ENCODE measurements at places on chromosomes 3 and 15.
A peak's percentile ranks its signal among the peaks of the same experiment; 100 is the strongest.

- DNase-seq = no peak
Observed at GRCh38 chr3:161793194-161793930, 296.8 kb downstream of the OTOL1 start.

- DNase-seq = no peak
Observed at GRCh38 chr15:58311556-58311955, 120.2 kb upstream of the LIPC start.

DNA sequence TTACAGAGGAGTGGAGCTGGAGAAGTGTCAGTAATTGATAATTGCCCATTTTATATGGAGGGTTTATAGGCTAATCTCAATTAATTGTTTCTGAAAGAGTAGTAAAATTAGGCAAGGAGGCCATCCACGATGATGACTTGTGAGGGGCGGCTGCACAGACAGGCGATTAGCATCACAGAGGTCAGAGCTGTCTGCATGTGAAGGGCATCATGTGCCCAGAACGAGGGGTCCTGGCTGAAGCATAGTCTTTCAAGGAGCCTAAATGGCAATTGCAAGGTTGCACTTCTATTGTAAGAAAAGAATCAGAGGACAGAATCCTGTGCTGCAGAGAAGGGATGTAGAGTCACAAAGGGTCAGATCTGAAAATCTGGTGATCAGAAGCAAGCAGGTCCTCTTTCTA, 196.6 kb downstream of the EBLN2 start:
- no peak for DNase-seq

DNA sequence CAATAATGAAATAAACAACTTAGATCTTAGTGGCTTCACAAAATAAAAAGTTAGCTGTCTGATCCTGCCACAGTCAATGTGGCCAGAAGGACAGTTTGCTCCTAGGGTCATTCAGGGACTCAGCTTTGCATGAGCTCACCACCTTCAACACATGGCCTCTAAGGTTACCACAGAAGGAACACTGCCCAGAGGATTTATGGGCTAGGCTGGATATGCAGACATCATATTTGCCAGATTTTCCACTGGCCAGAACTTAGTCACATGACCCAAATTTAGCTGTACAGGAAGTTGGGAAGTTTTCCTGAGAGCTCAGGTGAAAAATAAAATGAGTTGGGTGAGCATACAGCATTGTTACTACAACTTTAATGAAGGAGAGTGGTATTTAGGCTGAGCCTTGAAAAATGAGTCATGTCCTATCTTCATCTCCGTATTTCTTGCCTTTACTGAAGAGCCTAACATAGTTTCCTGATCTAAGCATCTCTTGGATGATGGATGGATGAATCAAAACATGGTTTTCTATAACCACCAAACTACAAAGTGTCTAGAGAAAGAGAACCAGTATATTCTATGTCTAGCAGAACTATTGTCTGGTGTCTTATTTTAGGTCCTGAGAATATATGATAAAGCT, 54.9 kb upstream of the TMEM108 start:
- no peak for DNase-seq

GRCh38 chr3:42302924-42303634, 37.1 kb upstream of the CCK start:
- no peak for DNase-seq

GRCh38 chr15:91238644-91239425, 138.8 kb downstream of the SV2B start:
- DNase-seq = no peak

GRCh38 chr15:85760049-85760448, 34.7 kb downstream of the KLHL25 start:
- DNase-seq = no peak

GRCh38 chr3:10337323-10338163, 16.6 kb upstream of the SEC13 start:
- no peak for DNase-seq

- no peak for DNase-seq
Observed at GRCh38 chr15:69593981-69594966, 141.7 kb downstream of the RPLP1 start.

DNA sequence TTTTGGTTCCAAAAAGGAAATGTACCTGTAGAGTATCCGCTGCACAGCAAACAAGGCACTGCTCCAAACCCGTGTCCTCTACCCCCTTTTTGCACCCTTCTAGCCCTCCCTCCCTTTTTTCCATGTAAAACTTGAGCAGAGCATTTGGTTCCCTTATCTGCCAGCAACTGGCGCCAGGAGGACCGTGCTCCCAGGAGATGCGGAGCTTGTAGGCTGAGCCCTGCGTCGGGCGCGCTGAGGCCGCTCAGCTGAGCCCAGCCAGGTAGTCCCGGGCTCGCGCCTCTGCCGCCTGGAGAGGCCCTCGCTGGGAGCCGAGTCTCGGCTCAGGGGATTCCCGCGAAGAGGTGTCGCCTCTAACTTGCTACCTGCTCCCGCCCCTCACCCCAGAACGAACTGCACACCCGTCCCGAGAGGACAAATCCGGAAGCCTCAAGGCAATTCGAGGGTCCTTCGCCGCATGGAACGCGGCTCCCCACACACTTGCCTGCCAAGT, 575 bp downstream of the TRPM7 start:
- DNase-seq = peak; percentile 39

- DNase-seq = no peak
Observed at GRCh38 chr3:37859354-37859753, 2.3 kb upstream of the CTDSPL start.

GRCh38 chr3:160784853-160785252, 28.8 kb downstream of the PPM1L start:
- DNase-seq = no peak

DNA sequence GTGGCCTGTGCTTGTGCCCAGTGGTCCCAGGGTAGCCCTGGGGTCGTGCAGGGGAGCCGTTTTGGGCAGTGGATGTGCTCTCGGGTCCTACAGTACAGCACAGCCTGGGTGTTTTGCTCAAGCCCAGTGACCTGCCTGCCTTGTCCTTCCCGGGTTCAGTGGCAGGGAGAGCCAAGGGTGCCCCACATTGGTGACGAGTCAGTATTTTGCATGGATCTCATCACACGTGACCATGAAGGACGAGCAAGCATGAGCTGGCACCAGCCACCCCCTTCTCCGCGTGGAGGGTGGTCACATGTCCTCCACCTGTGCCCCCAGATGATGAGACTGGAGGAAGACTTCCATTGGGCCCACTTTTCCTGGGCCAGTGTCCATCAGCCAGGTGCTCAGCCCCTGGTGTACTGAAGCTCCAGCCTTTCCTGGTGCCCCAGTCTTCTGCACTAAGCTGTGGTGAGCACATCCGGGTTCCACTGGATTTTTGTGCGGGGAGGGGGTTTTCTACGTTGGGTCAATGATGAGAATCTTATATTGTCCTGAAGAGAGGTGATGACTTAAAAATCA, 197.5 kb downstream of the UBE3A start:
- DNase-seq = no peak

- DNase-seq = no peak
Observed at GRCh38 chr3:114775395-114775794, 371.7 kb downstream of the ZBTB20 start.

- DNase-seq = no peak
Observed at GRCh38 chr3:129940086-129940485, 34.4 kb upstream of the TRH start.

GRCh38 chr15:40906991-40907802, 12.9 kb downstream of the VPS18 start:
- no peak for DNase-seq

DNA sequence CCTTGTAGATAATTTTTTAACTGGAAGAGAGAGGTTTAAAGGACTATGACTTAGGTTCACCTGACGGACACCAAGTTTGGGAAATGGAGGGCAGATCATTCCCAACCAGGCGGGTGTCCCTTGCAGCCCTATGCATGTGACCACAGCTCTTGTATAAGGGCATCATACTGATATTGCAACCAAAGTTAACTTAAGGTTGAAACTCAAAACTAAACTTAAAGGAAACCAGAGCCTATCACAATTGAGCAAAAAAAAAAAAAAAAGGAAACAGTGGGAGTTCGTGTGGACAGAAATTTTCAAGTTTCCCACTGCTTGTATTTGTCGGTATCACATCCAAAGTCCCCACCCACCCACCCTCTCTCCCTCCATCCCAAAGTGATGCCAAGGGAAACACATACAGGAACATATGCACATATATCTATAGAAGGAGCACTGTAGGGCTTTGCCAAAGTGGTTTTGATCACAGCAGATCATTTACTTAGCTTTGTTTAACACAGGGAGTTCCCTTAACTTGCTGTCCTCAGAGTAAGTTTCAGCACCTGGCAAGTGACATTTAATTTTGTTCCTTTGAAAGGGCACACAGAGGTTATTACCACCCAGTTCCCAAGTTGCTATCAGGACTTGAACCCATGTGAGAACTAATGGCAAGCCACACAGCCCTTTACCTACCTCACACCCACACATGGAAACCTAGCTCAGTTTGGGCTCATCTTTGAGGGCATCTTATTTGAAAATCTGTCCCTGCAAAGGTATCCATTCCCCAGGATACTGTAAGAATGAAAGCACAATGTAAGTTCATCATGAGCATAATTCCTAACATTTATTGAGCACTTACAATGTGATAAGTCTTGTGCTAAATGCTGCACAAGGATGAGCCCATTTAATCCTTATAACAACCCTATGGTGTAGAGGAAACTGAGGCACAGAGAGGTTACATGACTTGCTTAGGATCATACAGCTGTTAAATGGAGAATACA, 204.5 kb upstream of the CMC1 start:
- no peak for DNase-seq

GRCh38 chr3:191005790-191006189, 143.3 kb upstream of the GMNC start:
- no peak for DNase-seq

- DNase-seq = no peak
Observed at GRCh38 chr15:31323627-31324026, 3.0 kb upstream of the KLF13 start.

DNA sequence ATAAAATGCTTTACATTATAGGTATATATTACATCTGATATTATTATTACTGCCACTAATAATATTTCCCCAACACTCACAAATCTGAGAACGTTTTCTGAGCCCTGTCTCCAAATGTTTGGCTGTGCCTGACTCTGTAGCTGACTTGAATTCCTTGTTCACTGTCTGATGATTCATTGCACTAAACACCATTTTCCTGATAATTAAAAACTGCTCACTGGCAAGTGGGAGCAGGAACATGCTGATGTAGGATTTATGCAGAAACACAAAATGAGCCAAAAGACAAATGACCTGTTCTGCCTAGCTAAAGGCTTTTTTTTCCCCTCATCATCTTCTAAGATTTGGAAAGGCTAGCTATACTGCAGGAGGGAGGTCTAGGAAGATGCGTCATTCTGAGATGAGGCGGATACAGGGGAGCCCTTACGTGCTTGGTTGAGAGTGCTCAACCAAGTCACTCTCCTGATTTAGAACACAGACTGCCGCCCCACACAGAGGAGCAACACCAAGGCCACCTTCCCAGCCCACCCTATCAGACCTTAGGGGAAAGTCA, 380.7 kb downstream of the EPHB1 start:
- no peak for DNase-seq

GRCh38 chr3:38257583-38257982, 8.0 kb upstream of the SLC22A13 start:
- DNase-seq = no peak

- DNase-seq = no peak
Observed at GRCh38 chr3:186979852-186980251, 49.5 kb downstream of the ST6GAL1 start.

DNA sequence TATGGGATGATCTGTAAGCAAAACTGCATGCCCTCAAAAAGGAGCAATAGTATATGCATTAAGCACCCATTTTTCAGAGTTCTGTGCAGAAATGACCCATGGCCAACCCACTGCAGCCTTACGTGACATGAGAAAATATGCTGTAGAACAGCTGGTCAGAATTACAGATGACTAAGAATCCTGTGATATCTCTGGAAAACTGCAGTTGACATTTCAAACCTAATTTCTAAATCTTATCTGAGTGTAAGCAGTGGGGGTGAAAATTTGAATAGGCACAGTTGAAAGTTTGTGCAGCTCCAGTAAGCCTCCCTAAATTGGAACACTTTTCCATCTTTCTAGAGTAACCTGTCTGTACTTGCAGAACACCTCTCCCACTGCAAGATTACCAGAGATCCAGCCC, 28.7 kb upstream of the COL6A6 start:
- no peak for DNase-seq

- DNase-seq = no peak
Observed at GRCh38 chr3:170128259-170128976, 53.1 kb downstream of the PHC3 start.

DNA sequence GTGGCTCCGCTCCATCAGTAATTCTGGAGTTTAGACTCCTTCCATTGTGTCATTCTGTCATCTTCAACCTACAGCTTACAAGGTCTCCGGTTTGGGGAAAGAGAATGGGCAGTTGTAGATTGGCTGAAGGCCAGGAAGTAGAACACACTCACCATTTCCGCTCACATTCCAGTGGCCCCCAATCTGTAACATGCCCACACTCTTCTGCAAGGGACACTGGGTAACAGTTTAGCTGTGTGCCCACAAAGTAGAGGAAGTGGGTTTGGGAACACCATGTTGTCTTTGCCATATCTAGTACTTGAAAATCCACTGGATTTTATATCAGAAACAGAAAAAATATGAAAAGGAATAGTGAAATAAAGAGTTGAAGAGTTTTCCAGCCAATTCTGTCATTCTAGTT, 153.5 kb downstream of the SV2B start:
- no peak for DNase-seq

- no peak for DNase-seq
Observed at GRCh38 chr15:41935566-41936020, 36.8 kb downstream of the EHD4 start.

GRCh38 chr3:173737167-173737808, 339.7 kb downstream of the NLGN1 start:
- no peak for DNase-seq

DNA sequence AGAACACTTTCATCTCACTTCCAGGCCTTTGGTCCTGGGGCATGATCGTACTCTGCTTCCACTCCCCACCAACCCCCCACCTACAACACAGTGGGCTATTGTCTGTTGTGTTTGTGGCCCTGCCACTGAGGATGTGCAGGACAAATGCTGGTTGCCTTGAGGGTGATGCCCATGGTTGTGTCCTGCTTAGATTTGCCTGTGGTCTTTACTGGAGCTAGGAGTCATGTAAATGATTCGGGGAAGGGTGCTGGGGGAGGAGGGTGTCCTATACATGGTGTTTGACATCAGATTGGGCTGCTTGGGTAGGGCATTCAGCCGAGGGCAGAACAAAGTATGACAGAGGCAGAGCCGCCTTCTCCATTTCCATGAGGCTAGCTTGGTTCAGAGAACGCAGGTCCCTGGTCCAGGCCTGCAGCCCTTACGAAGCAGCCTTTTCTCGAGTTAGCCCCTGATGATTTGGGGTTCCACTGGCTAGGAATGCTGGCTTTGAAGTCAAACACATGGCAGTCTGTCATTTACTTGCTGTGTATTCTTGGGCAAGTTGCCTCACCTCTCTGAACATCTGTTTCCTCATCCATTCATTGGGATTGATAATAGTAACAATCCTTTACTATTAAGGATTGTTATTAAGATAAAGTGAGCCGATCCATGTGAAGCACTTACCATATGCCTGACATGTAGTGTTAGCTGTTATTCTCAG, 6.9 kb downstream of the CORO2B start:
- no peak for DNase-seq

DNA sequence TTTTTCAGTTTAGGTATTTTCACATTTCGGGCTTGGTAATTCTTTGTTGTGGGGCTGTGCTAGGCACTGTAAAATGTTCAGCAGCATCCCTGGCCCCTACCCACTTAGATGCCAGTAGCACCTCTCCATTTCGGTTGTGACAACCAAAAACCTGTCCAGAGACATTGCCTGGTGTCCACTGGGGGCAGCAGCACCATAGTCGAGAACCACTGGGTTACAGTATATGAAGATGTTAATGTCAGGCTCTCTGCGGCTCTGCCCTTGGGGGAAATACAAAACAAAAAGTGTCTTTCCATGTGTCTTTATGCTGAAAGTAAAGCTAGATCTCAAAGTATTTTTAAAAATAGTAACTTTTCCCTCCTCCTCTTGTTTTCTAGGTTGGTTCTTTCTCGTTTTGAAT, 177.2 kb downstream of the ITPR1 start:
- DNase-seq = no peak

All from stimulated activated CD4-positive, alpha-beta T cell treated with anti-CD3 and anti-CD28 coated beads, Interleukin-1b, Interleukin-23, amount 100 ng/mL, for 1 hour (primary cell).